ENCODE measurements at places on chromosomes 3 and 15.

DNA sequence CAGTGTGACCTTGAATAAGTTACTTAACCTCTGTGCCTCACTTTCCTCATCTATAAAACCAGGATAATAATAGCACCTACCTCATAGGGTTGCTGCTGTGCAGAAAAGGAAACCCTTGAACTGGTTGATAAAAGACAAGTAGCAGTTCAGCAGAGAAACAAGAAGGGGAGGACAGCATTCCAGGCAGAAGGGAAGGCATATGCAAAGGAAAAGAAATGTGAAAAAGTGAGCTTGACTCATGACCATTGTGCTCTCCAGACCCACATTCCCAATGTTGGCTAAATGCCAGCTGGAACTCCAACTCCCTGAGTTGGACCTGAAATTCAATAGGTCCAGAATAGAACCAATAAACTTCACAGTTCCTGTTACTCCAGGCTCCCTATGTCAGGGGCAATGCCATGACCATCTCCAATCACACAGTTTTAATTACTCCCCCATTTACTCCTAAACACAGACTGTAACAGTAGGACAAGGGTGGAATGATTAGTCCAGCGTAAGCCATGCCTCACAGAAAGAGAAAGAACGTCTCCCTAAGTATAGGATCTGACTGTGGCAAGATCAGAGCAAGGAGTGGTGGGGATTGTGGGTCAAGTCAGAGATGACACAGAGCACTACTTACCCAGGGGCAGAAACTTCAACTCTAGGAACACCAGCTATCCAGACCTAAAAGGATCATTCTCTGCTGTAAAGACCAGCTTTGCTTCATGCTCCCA, 26.9 kb downstream of the PRKAR2A start:
- DNase-seq = peak; percentile 82

- DNase-seq = no peak
Observed at GRCh38 chr15:101201411-101202174, 50.3 kb downstream of the CHSY1 start.

DNA sequence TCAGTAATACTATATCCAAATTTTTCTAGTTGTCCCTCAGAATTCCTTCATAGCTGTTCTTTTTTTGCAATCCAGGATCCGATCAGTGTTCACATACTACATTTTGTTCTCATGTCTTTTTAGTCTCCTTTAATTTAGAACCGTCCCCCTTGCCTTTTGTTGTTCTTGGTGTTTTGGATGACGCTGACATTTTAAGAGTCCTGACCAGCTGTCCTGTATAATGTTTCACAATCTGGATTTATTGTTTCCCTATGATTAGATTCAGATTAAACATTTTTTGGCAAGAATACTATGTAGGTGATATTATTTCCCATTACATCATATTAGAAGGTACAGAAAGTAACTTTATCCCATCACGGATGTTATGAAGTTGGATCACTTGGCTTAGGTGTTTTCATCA, 11.4 kb downstream of the TUBGCP4 start:
- no peak for DNase-seq

DNA sequence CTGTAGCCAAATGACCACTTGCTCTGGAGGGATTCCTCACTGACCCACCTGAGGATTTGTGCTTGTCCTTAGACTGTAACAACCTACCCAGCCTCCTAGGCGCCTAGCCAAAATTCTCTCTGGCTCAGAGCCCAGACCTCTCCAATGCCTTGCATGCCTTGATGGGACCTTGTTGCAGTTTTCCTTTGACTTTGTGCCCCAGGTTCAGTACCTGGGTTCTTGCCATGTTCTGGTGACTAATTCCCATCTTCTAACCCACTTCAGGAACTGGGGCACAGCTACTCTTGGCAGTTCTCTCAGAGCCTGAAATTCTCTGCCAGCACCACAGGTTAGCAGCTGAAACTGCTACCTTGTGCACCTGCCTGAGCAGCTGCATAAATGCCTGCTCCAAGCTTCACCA, 27.0 kb upstream of the UBE3A start:
- DNase-seq = no peak

DNA sequence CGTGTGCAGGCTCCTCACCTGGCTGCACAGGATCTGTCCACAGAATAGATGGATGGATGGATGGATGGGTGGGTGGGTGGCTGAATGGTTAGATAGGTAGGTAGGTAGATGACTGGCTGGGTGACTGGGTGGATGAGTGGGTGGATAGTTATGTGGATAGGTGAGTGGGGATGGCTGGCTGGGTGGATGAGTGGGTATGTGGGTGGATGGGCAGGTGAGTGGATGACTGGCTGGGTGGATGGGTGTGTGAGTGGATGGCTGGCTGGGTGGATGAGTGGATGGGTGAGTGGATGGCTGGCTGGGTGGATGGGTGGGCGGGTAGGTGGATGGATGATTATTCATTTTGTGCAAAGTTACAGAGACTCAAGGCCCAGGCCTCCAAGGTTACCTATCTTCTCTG, 172.9 kb upstream of the CTDSPL start:
- DNase-seq = no peak

DNA sequence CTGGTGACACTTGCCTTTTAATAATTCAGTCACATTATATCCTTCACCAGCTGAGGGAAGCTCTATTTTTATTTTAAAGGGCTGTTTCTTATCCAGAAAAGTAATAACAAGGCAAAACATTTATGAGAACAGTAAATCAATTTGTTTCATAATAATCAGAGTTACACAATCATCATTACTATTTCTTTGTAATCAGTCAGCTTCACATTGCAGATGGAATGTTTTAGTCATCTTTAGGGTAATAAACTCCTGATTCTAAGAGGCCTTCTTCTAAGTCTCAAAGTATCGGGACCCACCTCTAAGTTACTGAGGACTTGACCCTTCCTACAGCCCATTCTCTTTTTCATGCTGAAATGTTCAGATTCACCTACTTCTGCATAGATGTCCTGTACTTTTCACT, 298.3 kb upstream of the TGFBR2 start:
- DNase-seq = no peak

GRCh38 chr3:79038636-79039035, 729.2 kb downstream of the ROBO1 start:
- no peak for DNase-seq

GRCh38 chr15:88127432-88127790, 129.1 kb downstream of the NTRK3 start:
- DNase-seq = no peak

DNA sequence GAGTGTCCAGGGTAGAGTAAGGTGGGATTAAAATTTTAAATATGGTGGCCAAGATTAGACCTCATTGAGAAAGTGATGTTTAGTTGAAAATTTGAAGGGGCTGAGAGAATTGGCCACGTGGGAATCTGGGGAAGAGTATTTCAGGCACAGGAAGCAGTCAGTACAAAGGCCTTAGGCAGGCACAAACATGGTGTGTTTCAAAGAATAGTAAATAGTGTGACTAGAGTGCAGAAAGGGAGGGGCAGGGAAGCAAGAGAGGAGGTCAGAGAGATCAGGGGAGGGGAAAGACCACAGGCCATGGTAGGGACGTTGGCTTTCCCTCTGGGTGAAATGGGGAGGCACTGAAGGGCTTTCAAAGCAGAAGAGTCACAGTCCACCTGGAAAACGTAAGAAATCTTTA, 36.6 kb upstream of the POMGNT2 start:
- no peak for DNase-seq

DNA sequence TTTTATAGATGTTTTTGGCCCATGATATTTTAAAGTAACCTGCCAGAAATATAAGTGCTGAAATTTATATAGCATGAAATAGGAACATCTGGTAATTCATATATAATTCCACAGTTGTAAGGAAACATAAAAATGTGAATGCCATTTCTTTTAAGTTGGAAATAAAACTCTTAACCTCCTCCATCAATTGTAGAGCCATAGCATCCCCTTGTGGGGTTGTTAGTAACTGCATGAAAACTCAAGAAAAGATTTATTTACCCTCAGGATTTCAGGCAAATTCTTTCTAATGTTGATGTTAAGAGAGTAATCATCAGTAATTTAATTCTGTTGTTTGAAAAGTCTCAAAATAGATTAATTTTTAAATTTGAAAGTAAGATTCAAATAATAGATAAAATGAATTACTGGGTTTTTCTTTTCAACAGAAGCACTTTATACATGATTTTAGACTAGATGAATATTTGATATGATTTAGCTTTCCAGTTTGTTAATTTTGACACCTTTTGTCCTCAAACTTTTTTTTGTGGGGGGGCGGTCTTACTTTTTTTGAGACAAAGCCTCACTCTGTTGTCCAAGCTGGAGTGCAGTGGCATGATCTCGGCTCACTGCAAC, 74.7 kb downstream of the RASA2 start:
- DNase-seq = peak; percentile 74

DNA sequence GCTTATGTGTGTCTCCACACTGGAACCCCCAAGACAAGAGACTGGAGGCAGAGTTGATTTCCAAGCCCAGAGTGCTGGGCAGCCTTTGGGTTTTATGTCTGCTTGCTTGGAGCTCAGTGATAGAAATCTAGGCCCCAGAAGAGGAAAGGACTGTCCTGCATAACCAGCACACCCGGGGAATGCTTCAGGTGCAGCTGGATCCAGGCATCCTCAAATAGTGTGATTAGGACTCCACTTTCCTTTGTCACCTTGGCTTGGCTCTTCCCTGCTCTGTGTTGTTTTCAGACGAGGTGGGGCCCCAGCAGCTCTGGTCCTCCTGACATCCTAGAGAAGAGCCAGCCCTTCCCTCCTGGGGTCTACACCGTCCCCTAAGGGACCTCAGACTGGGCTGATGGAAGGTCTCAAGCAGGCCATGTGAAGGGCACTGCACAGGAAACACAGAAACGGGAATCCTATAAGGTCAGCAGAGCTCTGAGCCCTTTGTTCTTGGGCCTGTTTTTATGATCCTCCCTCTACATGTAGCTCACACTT, 143.7 kb downstream of the TJP1 start:
- DNase-seq = no peak

DNA sequence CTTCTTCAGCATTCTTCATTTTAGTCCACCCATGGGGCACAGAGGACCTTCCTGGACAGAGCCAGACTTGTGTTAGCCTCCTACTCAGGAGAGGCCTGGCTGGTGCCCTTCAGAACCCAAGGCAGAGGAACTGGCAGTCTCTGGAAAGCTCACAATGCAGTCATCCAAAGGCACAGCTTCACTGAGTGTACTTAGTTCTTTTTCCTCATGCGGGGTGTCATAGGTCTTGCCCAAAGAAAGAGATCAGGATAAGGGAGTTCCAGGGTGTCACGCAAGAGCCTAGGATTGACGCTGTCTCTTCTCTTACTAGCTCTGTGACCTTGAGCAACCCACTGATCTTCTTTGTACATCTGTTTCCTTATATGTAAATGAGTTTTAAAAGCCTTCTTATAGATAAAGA, 58.7 kb downstream of the CD200 start:
- DNase-seq = no peak

DNA sequence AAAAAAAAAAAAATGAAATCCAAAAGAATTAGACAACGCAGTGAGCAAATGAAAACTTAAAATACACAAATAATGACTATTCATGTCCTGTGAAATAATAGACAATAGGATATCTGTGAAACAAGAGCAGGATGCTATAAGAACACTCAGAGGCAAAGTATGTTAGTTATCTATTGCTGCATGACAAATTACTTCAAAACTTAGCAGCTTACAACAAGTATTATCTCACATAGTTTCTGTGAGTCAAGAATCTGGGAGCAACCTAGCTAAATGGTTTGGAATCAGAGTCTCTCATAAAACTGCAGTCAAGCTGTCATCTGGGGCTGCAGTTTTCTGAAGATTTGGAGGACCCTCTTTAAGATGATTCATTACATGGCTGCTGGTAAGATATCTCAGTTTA, 36.5 kb upstream of the ZMAT3 start:
- DNase-seq = no peak

- no peak for DNase-seq
Observed at GRCh38 chr15:78263907-78264303, 457 bp upstream of the DNAJA4 start.

GRCh38 chr15:51160484-51160883, 65.8 kb upstream of the TNFAIP8L3 start:
- no peak for DNase-seq

DNA sequence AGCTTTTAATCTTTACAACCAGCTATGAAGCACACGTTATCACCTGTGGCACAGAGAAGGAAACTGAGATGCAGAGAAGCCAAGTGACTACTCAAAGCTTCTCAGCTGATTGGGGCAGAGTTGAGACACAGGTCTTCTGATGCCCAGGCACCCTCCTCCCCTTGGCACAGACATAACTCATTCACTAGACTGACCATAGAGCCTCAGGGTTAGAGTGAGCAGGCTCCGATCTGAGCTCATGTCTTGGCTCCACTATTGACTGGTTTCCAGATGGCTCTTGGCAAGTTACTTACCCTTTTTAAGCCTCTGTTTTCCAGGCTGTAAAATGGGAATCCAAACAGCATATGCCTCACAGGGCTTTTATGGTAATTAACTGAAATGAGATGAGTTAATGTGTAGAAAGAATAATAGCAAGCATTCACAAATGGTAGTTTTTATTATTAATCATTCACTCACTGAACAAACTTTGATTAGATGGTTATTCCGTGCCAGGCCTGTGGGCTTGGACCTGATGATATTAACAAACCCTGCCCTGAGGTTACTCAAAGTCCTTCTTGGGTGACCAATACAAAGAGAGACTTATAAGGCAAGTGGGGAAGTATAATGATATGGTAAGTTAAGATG, 184.3 kb downstream of the ANXA2 start:
- DNase-seq = no peak

DNA sequence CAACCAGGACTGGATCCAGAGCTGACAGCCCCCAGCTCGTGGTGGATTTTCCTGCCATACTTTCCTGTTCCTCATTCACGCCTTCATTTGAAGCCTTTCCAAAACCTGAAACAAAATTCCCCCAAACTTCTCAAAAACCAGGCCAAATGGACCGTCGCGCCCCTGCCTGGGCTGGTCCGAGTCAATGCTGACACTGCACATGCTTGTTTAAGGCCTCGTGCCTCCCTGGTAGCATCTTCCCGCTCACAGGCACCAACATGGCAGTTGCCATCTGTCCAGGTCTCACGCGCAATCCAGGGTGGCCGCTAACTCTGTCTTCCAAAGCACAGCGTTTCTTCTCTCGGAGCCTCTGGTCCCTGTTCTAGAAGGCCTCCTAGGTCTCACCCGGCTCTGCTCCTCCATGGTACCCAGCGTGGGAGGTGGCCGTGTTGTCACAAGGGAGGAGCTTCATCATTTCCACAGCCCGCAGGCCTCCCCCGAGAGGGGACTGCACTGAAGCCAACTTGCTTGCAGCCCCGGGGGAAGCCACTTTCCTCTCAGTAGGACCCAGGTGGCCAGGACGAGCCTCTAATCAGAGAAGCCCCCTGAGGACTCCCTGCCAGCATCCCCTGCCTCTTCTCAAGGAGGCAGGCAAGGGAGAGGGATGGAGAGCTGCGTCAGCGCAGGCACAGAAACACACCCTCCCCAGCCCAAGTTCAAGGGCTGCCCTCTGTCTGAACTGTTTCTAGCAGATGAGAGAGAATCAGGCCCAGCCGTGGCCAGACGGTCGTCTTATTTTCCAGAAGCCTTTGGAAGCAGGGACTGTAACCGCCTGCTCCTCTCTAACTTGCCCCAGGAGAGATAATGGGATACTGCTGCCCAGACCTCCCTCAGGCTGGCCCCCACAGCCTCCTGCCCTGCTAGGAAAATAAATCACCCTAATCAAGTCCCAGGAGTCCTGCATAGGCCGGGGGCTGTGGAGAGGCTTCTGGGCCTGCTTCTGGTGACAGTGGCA, 152.8 kb upstream of the TLE3 start:
- no peak for DNase-seq
